ENCODE measurements at places on chromosomes 7 and 10.

GRCh38 chr7:131327626-131328376 lies at the start of gene MKLN1:
Gene MKLN1 (plus strand): TSS chr7:131327876. CDS start chr7:131327900, 24 bp downstream.
- peak; percentile 94 for DNase-seq

- DNase-seq = no peak
These were observed 28.7 kb upstream of the AKR1C1 start for GRCh38 chr10:4934391-4934987.

- DNase-seq = no peak
These were observed 1018.7 kb downstream of the TYW1 start for GRCh38 chr7:68015122-68015977.

DNA sequence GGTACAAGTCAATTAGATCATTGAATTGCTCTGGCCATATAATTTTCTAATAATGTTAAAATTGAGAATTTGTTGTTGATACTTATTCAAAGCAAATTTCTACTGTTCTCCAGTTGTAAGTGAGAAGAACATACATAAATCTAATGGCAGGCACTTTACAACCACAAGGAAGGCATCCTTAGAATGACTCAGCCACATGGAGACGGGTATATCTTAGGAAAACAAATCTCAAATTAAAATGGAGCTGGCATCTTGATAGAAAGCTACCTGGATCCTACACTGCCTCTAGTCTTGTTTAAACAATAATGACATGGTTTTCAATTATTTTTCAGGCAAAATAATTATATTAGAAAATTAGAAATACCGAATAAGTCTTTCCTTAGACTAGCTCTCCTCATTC lies 1183.7 kb upstream of the SORCS1 start:
- no peak for DNase-seq

DNA sequence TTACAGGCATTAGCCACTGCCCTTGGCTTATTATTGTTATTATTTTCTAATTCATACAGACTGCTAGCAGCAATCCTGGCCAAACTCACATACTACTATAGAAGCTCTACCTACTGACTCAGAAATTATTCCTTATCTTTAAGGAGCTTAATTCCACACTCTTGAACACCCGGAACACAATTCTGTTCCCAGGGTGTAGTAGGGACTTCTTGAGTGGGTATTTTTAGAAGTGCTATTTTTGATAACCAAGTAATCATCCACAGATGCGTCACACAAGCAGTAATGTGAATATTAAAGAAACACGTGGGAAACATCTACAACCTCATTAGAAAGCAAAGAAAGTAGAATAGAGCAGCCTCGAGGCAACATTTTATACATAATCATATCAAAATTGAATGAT lies 149.2 kb downstream of the PTEN start:
- no peak for DNase-seq

- no peak for DNase-seq
These were observed 69.7 kb upstream of the PPP1R3C start for GRCh38 chr10:91702620-91703019.

All from AG08396 (cell line).